SK-MEL-5 (cell line): ENCODE measurements at places on chromosomes 12 and 14. TPM values are rescaled to one million over a fixed set of nuclear protein-coding genes. Genes with fewer than 3 reads are reported as not detected.

The SOAT2 gene
- not detected in 2 replicates for total RNA-seq

GRCh38 chr14:104423701-104424405 is 155.7 kb upstream of the C14orf180 start:
- no peak for DNase-seq

DNA sequence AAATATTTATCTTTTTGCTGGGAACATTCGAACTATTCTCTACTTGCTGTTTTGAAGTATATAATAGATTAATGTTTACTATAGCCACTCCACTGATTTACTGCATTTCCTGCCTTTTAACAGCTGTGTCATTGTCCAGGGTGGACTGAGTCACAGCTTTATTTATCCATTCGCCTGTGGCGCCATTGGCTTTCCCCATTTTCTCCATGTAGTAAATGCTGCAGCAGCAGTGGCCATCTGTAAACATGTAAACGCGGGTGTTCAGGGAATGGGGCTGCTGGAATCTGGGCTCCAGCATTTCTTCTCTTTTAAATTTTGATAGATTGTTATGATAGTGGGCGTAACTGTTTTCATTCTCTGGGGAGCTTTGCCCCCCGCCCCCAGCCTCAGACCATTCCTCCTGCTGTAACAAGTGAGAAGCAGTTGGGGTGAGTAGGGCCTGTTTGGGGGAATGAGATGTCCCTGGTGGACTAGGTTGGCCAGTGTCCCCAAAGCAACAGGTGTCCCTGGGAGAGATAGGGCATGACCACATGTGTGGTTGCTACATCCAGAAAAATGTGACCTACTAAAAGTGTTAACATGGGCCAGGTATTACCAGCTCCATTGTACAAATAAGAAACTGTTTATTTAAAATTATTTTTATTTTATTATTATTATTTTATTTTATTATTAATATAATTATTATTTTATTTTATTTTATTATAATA is 32.9 kb downstream of the RIN3 start:
- peak; percentile 16 for DNase-seq

DNA sequence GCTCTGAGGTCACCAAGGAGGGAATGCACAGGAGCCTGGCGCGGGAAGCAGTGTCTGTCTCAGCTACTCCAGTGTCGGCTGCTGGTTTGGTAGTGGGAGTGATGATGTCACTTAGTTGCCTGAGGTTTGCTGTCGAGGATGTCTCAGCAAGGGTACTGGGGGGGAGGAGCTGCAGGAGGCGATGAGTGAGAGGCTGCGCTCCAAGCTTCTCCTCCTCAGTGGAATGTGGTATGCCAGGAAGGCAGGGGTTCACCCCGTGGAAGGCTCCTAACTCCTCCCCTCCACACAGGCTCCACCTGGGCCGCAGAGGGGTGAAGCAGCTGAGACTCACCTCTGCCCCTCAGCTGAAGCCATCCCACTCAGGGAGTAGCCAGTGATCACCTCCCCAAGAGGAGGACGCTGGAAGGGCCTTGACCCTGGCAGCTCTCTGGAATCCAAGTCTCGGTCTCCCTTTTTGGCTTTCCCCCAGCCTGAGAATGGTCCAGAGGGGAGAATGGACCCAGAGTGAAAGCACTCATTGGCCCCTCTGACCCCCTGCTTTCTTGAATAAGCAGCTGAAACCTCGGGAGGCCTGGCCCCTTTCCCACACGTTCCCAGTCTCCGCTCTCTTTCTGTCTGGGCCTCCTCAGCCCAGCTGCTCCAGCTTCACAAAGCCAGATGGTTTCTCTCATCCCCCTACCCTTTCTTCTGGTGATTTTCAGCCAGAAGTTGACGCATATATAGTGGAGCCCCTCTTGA is 178.9 kb upstream of the FKBP4 start:
- no peak for DNase-seq

The NDRG2 gene
- total RNA-seq = 12.0 and 13.4 TPM in 2 replicates

DNA sequence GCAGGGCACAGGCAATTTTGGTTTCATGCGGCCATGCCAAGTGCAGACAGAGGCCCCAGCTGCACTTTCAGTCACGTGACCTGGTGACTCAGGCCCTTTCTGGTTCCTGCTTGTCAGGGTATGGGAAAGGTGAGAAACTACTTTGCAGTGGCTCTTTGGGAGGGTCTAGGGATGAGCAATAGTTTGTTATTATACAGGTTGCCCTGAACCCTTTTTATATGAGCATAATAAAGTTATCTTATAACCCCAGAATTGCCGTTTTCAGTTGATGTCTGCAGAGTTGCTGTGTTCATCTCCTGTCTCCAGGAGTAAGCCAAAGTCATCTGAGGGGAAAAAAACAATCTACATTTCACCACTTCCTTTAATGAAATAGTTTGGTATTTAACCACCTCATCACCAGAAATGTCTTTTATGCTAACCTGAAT is 30.9 kb upstream of the EMP1 start:
- DNase-seq = peak; percentile 36

- DNase-seq = no peak
Measured at GRCh38 chr14:100883789-100884101, 19.8 kb downstream of the RTL1 start.

- no peak for DNase-seq
Measured at GRCh38 chr14:104274806-104275205, 136.4 kb downstream of the KIF26A start.

GRCh38 chr14:95349241-95349640 is 29.5 kb upstream of the CLMN start:
- DNase-seq = no peak

GRCh38 chr14:75150150-75150549 is 23.3 kb upstream of the NEK9 start:
- no peak for DNase-seq
